ENCODE measurements at places on chromosomes 2 and 18.
A peak's percentile ranks its signal among the peaks of the same experiment; 100 is the strongest.

DNA sequence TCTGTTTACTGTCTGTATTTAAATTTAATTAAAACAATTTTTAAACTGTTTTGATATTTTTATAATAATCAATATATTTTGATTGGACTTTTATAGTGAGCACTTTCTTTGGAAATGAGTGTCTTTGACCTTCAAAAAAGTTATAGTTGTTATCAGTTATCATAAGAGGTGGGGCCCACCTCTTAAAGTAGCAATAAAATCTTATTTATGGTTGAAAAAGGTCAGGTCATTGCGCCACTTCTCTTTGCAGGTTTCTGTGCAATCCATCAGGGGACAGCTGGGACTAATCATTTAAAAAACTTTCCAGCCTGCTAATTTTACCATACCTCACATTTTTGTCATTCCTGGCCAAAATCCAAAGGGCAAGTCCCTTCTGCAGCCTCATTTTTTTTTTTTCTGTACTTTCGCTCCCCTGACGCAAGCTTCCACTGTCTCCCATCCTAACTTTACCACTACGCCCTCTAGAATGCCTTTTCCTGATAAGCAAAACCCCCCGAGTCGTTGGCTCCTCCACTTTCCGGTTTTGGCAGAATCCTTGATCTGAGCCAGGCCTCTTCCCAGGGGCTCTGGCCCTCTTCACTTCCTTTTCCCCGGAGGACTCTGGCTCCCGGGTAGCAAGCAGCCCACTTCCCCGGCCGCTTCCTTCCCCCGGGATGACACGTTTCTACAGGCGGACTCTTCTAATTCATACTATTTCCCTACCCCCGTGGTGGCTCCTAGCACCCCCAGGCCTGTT lies 1.1 kb upstream of the SEH1L start:
- no peak for DNase-seq

GRCh38 chr18:58496937-58497336 lies 132.0 kb downstream of the ALPK2 start:
- DNase-seq, result no peak

- DNase-seq, result no peak
These were observed 154.5 kb upstream of the NDUFV2 start for GRCh38 chr18:8948011-8948410.

DNA sequence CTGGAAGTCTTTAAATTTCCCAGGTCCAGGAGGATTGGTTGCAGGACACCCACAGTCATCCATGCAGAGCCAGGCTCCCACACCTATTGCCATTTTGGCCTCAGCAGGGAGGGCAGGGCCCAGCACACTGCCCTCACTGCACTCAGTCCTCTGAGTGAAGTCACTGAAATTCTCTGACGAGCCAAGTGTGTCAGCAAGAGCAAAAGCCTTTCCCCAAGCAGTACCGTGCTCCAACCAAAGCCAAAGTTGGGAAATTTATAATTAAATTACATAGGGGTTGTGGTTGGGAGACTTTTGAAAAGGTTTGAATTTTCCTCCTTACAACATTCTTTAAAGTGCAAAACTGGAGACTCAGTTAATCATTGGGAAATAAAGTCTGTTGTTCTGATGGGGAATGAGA lies 98.5 kb upstream of the CD226 start:
- DNase-seq, result no peak

DNA sequence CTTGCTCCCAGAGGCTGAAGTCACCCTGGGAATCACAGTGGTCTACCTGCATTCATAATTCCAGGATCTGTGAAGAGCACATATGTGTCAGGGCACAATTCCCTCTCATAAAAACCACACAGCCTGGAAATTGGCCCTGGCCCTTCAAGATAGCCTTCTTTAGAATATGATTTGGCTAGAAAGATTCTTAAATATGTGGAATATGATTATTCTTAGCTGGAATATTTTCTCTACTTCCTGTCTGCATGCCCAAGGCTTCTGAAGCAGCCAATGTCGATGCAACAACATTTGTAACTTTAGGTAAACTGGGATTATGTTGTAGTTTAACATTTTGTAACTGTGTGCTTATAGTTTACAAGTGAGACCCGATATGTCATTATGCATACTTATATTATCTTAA lies 24.2 kb downstream of the ICOS start:
- no peak for DNase-seq

DNA sequence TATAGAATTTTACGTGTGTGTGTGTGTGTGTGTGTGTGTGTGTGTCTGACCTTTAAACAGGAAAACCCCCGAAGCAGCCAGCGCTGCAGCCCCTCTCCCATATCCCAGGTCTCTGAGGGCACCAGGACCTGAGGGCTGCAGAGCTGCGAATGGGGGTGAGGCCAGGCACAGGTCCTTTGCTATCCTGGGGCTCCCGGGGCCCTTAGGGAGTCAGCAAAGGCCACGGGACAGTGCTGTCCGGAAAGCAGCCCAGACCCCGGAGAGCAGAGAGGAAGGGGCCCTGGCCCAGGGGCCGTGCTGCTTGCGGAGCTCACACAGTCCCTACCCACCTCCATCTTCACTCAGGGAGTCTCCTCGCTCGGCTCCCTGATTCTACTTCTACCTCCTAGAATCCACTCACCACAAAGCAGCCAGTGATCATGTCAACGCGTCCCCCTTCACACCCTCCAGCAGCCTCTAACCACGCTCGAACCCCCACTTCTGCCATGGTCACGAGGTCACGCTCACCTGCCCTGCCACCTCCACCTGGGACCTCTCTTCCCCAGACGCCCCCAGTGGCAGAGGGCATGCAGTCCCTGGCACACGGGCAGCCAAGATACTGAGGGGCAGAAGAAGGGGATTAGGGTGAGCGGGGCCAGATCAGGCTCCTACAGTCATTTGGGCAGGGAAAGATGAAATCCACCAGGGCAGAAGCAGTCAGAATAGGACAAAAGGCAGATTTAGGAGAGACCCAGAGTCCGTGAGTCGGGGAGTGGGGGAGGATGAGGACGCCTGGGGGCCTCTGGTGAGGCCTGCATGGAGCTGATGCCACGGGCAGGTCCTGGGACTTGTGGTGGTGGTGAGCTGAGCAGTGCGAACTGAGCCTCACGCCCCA lies 86.7 kb downstream of the USP40 start:
- DNase-seq, result no peak

DNA sequence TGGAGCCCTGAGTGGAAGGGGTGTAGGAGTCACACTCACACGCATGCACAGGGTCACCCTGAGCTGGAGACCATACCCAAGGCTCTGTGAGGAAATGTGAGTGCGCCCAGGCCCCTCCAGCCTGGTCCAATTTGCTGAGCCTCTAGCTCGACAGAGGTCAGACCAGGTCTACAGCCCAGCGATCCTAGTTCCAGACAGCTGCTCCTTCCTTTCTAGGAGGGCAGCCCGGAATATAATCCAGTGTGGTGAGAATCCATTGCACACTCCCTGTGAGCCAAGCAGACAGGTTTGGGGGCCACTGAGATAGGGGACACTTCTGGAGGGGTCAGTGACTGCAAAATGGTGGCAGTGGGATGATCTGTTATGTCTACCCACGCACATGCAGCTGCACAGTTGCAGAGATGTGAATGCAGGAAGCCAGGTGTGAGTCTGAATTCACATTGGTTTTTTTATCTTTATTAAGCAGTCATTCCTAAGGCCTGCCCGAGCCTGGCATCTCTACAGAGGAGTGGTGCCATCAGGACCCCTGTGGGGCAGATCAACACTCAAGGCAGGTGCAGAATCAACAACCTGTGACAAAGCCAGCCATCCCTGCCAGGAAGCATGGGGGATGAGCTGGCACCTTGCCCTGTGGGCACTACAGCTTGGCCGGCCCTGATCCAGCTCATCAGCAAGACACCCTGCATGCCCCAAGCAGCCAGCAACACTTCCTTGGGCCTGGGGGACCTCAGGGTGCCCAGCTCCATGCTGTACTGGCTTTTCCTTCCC lies at the start of gene GPR148:
Gene GPR148 (plus strand): TSS at position 522 of the 768 bp plus-strand sequence. CDS start 82 bp downstream, at position 604.
- DNase-seq, result no peak

DNA sequence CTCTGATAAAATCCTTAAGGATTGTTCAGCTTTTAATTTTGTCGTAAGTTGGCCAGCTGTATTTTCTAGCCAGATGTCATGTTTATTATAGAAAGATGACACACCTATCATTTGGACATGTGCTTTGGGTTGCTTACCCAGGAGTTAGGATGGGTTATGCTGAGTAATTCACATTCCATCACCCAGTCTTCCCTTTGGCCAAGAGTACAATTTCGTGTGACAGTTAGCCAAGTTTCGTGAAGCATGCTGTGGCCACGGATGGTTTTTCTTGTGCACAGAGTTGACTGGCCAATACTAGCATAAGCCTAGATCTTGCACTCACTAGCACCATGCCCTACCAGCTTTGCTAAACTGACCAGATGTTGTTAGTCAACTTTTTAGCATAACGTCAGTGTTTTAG lies 5.8 kb downstream of the MAPRE3 start:
- DNase-seq, result no peak

DNA sequence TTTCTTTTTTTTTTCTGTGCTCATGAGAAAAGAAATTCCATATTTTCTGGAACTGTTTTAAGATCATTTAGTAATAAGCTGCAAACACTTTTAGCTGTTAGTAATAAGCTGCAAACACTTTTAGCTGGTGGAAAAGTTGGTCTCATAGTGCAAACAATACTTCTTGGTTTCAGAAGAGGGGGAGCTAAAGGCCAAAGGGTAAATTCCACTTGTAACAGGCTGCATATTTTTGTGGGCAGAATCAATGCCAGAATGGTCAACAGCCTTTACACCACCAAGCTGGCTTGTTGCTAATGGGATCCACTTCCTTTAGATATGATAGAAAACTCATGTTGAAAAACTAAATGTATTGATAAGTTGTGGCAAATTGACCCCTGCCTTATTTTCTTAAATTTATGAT lies 356.8 kb downstream of the NR4A2 start:
- DNase-seq, result no peak

DNA sequence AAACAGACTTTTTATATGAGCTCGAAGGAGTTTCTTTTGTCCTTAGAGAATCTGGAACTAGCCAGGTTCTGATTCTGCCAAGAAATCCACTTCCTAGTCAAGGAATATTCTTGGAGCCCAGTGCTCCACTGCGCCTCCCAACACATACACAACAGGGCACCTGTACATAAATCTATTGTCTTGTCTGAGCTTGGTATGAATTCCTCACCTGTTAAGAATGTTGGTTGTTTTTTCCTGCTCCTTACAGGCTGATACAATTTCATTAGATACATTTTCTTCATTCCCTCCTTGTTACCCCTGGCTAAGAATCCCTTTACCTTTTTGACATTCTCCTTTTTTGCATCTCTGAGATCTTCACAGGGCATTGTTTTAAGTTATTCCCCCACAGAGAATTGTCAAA lies 56.0 kb upstream of the FZD7 start:
- DNase-seq, result no peak

DNA sequence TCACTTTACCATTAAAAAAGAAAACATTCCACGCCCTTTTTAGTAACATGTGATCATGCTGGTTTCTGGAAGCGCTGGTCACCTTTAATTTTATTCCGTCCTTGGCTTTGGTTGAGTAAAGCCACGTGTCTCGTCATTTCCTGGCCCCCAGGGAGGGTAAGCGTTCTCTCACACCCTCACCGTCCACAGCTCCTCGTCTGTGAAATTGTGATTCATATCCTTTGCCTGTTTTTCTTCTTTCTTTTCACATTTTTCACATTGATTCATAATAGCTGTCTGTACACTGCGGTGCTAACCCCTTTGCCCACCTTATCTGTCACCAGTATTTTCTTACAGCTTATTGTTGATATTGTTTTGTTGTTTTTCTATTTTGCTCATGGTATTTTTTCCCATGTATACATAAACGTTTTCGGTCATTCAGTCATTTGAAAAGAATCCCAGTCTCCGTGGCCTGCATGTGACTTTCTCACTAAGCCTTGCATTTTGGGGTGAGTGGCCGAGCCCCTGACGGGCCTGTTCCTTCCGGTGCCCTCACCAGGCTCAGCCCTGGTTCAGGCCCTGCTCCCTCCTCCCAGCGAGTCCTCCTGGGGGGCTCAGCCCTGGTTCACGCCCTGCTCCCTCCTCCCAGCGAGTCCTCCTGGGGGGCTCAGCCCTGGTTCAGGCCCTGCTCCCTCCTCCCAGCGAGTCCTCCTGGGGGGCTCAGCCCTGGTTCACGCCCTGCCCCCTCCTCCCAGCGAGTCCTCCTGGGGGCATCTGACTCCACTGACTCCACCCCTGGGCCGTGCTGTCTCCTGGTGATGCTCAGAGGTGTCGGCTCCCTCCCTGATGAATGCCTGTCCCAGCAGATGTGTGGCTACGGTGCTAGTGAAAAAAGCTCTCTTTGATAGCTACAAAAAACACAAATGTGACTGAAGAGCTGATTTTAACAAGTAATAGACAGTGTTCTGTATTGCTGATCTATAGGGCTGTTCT lies 249.7 kb upstream of the PXDN start:
- DNase-seq, result no peak

GRCh38 chr2:155792666-155793065 lies 539.9 kb downstream of the NR4A2 start:
- DNase-seq, result no peak

DNA sequence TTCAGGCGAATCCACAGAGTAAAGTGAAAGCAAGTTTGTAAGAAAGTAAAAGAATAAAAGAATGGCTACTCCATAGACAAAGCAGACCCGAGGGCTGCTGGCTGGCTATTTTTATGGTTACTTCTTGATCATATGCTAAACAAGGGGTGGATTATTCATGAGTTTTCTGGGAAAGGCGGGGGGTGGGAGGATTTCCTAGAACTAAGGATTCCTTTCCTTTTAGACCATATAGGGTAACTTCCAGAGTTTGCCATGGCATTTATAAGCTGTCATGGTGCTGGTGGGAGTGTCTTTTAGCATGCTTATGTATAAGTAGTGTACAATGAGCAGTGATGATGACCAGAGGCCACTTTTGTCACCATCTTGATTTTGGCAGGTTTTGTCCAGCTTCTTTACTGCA lies 59.8 kb downstream of the SLC4A3 start:
- DNase-seq, result no peak

DNA sequence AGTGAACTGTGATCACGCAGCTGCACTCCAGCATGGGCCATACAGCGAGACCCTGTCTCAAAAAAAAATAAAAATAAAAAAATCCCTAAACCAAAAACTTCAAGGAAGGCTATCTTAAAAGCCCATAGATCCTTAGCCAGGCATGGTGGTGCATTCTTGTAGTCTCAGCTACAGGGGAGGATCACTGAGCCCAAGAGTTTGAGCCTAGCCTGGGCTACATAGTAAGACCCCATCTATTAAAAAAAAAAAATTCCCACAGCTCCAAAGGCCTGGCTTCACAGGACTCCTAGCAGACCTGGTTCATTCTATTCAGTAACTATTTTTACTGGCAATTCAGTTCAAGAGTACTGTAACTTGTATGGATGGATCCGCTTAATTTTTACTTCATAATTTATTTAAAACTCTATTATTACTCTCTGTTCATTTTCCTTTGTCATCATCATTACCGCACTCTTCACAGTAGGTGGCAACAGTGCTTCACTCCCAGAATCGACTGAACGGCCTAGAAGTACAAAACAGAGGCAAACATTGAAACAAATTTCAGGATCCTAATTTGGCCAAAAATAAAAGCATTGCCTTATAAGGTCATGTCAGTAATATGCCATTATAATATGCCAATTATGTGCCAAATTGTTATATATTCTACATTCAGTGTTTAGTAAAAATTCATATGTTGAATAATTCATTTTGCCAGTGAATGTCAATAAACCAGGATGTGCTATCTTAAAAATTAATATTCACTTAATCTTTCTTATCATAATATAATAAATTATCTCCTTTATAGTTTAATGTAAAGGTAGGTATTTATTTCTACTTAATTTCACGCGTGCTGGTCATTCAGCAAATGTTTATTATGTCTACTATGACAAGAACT lies 14.3 kb upstream of the STAM2 start:
- DNase-seq, result peak; percentile 55
